ENCODE measurements at places on chromosomes 12 and 14.

DNA sequence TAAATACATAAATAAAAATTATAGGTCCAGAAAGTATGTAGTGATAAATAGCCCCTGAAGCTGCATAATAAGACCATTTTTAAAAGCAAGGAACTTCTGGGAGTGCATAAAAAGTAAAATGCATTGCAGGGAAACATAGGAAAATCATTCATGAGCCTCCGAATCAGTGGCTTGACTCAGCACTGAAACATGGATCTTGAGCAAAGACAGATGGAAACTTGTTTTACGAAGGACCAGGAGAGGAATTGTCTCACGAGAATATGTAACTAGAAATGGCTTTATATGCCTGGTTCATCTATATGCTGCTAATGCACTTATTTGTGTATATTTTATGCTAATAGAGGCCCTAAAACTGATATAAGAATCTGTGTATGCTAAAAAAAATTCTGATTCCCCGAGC, 14.7 kb downstream of the TMEM30B start:
- no peak for DNase-seq

GRCh38 chr14:95679148-95679815, 6.9 kb upstream of the TCL1B start:
- DNase-seq: peak; percentile 55

DNA sequence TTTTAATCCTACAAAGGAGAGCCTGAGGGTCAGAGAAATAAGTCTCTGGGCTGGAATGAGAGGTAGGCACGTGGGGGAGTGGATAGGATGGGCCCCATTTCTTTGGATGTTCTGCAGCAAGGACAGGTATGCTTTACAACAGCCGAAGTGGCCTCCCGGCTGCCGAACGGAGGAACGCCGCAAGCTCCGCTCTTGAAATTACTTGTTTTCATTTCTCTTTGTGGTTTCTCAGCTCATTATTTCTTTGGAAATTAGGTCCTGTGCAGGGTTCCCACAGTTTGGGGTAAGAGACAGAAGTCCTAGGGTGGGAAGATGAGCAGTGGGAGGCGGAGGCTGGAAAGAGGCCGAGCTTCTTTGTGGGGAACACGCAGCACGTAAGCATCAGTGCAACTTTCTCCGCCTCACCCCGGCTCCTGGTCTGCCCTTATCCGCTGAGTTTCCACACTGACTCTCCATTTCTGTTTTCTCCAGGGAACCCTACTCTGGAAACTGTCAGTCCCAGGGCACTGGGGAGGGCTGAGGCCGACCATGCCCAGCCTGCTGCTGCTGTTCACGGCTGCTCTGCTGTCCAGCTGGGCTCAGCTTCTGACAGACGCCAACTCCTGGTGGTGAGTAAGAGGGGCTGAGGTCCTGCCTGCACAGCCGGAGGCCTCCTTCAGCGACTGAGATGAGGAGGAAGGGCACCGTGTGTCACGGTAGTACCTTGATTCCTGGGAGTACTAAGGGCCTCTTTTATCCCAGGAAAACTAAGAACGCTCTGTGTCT, 2.0 kb downstream of the WNT5B start:
- DNase-seq: no peak

DNA sequence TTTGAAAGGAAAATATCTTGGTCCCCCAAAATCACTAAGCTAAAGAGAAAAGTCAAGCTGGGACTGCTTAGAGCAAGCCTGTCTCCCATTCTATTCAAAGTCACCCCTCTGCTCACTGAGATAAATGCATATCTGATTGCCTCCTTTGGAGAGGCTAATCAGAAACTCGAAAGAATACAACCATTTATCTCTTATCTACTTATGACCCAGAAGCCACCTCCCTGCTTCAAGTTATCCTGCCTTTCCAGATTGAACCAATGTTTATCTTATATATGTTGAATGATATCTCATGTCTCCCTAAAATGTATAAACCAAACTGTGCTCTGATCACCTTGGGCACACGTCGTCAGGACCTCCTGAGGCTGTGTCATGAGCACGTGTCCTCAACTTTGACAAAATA, 14.6 kb upstream of the CCDC196 start:
- no peak for DNase-seq

- DNase-seq: no peak
These were observed 845.7 kb upstream of the USP15 start for GRCh38 chr12:61414470-61414869.

- DNase-seq: no peak
These were observed 2.6 kb upstream of the IFNG-AS1 start for GRCh38 chr12:67986632-67987031.

DNA sequence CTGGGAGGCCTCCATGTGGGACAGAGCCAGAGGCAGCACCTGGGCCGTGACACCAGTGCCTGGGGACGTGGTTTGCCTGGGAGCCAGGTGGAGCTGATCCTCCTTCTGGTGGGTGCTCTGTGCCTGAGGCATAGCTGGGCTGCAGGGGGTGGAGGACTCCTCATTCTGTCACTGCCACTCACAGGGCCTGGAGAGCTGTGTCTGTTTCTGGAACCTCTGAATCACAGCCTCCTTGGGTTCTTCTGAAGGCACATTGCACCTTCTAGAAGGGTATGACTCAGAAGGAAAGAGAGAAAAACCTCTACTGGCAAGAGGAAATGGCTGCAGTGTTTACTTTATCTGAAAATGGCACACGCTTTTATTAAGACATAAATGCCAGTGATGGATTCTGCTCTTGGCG, 659.8 kb downstream of the VRK1 start:
- no peak for DNase-seq

DNA sequence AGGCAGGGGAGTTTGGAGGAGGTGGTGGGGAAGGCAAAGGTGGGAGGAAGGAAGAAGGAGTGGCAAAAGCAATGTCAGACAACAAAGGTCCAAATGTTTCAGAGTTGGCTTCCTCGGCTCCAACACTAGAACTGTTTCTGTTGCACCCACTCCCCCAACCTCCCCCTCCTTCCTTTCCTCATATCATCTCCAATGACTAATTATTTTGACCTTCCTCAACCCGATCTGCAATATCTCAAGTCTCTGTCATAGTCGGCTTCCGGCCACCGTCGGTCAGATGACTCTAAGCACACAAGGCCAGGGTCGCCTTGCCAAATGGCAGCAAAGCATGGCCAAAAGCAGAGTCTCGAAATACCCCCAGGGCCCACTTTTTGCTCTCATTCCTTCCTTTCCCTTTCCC, 637.0 kb upstream of the TBX3 start:
- DNase-seq: no peak

- no peak for DNase-seq
These were observed 145.5 kb upstream of the OTX2 start for GRCh38 chr14:56955745-56956144.

GRCh38 chr12:44640427-44641190, 235.5 kb downstream of the NELL2 start:
- DNase-seq: no peak

- DNase-seq: no peak
These were observed 376.7 kb downstream of the PDZRN4 start for GRCh38 chr12:41564816-41565215.

- DNase-seq: no peak
These were observed 119.2 kb upstream of the NCOR2 start for GRCh38 chr12:124686370-124687173.

DNA sequence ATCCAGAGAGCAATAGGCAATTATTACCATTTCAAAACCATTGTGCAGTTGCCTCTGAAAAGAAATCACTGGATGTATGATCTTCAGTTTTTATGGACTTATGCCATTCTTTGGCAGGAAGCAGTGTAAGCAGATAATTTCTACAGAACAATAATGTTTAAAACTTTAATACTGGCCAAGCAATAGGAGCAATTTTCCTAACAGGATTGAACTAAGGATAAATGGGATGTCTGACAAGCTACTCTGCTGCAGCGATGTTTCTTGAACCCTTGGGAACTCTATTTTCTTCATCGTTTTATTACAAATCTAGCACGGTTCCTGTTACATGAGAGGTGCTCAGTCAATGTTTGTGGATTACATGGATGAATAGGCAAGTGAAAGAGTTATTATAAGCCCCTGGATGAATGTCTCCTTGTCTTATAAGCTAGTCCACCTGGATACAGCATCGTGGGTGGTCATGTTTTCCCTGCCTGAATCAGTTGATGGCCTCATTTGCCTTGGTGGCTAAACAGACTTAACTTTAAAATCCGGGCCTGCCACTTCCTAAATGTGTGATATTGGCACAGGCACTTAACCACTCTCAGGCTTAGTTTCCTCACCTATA, 68.2 kb upstream of the MDM1 start:
- peak; percentile 45 for DNase-seq

GRCh38 chr12:94841177-94841576, 162.3 kb downstream of the NDUFA12 start:
- peak; percentile 44 for DNase-seq

DNA sequence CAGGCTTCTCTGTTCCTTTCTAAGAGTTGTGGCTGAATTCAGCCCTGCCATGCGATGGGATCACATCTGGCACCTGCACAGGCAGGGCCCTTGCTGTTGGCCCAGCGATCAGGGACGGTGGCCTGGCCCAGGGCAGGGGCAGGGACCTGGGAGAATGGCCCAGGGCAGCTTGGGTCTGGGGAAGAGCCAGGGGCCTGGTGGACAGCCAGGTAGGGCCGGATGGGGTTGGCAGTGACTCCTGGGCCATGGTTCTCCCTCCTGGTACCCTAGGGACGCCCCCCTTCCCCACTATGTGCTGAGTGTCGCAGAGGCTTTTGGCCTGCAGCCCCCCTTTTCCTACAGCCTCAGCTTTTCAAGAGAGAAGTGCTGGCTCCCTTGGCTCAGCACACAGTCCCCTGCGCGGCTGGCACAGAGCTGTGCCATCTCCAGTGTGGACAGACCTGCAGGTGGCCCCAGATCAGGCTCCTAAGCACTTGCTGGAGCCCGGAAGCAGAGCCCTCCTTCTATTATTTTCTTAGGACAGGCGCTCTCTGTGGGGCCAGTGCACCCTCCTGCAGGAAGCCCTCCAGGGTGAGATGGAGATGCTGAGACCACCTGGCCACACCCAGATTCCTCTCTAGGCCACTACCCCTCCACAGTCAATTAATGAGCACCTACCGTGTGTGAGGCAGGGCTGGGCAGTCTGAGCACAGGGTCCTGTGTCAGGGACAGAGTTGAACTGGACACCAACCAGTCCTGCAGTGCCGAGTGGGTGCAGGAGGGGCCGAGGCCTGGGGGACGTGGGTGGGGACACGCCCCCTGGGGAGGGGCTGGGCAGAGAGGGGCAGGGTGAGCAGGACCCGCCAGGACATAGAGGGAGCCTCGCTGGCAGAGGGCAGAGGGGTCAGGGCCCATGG, 267.6 kb downstream of the ADGRD1 start:
- DNase-seq: no peak

DNA sequence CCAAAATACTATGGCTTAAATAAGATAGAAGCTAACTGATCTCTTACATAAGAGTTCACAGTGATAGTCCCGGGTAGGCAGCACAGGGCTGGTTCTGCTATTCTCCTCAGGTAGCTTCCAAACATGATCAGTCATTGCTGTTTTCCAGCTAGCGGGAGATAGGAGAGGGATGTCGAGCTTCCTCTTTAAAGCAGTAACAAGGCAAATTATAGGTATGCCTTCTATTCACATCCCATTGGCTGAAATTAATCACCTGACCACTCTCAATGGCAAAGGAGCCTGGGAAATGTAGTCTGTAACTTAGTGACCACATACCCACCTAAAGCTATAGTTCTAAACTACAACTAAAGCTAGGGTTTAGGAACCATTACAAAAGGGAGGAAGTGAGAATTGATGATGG, 34.5 kb upstream of the VRK1 start:
- DNase-seq: peak; percentile 75

DNA sequence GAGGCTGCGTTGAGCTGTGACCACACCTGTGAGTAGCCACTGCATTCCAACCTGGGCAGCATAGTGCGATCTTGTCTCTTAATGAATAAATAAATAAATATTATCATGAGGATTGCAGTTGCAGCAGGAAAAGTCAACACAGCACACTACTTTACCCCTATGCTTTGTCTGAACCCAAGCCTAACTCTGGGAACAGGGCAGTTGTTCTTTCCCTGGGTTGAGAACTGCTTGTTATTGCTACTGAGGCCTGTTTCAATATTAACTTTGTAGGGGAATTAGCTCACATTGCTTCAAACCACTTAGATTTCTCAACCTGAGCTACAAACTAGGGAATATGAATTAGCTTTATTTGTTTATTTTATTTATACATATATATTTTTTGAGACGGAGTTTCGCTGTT, 102.5 kb downstream of the SCN8A start:
- no peak for DNase-seq

- no peak for DNase-seq
These were observed 243.7 kb downstream of the TMEM132D start for GRCh38 chr12:129659961-129660622.

GRCh38 chr12:11943919-11944700, 126.6 kb upstream of the BCL2L14 start:
- DNase-seq: no peak

DNA sequence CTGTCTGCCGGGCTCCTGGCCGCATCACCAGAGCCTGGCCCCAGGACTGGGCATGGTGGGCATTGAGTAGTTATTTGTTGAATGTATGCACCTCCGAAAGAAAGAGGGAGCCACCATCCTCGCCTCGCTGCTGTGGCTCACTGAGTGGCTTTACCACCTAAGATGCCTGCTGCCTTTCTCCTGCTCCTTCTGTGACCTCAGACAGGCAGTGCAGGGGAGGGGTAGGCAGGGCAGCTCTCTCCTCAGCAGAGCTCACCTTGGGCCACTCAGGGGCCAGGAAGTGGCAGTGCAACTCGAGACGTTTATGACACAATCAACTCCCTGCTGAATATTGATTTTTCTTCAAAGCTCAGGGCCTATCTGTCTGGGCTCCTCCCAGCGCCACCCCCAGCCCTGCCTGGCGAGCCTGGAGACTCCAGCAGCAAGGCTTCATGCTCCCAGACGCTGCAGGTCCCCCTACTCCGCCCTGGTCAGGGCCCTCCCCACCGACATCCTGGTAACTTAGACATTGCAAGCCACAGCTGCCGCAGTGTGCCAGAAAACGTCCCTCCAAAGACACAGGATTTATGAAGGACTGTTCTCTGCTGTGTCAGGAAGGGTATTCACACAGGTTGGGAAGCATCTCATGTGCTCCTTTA, 84.3 kb upstream of the DIO3 start:
- peak; percentile 63 for DNase-seq

DNA sequence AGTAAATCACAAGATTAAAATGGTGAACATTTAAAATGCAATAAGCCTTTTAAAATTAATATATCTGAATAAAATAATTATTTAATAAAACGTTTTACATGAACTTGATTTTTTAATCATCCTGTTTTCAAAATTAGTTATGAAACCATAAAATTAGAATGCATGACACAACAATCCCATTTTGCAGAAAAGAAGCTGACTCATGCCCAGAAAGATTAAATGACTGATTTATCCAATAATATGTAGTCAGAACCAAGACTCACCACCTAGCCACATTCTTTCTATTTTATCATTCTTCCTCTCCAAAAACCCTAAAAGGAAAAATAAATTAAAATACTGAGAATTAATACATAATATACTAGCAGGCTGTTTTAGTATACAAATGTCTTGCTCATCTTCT, 83.0 kb upstream of the LGR5 start:
- no peak for DNase-seq

GRCh38 chr14:22163051-22163450, 426.0 kb downstream of the DAD1 start:
- DNase-seq: no peak

GRCh38 chr12:26133521-26133920, 8.7 kb upstream of the BHLHE41 start:
- no peak for DNase-seq
